CD4-positive, alpha-beta T cell treated with Interleukin-6 at 100 ng/mL for 8 hours (primary cell): ENCODE measurements at places on chromosomes 3 and 15.

GRCh38 chr3:4582624-4583023 is 89.5 kb downstream of the ITPR1 start:
- no peak for DNase-seq

DNA sequence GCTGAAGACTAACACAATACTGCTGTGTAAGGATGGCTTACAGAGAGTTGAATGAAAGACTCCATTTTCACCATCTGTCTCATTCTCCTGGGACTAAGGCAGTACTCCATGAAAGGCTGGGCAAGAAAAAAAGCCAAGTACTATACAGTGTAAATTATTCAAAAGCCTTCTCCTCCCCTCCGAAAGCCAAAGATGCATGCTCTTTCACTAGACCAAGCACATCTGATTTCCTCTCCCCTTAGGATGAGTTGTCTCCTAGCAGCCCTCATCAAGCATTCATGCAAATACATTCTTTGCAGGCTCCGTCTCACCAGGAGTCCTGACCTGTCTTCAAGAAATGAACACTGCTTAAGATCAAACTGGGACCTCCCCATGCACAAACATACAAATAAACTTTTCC is 133.5 kb upstream of the THBS1 start:
- DNase-seq = no peak

- DNase-seq = no peak
These were observed 174.8 kb upstream of the BHLHE40 start for GRCh38 chr3:4804161-4805058.

GRCh38 chr3:198107840-198108734 is 148.1 kb downstream of the LMLN start:
- no peak for DNase-seq

GRCh38 chr3:30657914-30658313 is 51.5 kb downstream of the TGFBR2 start:
- peak; percentile 42 for DNase-seq

DNA sequence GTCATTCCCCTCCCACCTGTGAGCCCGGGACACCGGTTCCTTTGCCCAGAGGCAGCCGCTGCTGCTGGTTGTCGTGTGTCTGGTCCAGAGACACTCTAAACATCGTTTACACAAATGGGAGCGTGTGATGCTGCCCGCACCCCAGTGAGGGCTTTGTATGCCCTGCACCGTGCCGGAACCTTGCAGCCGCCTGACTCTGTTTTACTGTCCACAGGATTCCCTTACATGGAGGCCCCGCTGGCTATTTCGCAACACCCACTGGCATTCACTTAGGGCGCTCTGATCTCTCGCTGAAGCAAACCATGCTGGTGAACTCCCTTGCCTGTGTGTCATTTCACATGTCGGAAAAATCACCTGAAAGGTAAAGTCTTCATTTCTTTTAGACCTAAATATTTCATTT is 100.8 kb upstream of the SLC6A6 start:
- no peak for DNase-seq

- DNase-seq = no peak
These were observed 112.6 kb upstream of the THRB start for GRCh38 chr3:24607281-24607680.

GRCh38 chr15:60423537-60423936 is 25.8 kb upstream of the ANXA2 start:
- DNase-seq = no peak

DNA sequence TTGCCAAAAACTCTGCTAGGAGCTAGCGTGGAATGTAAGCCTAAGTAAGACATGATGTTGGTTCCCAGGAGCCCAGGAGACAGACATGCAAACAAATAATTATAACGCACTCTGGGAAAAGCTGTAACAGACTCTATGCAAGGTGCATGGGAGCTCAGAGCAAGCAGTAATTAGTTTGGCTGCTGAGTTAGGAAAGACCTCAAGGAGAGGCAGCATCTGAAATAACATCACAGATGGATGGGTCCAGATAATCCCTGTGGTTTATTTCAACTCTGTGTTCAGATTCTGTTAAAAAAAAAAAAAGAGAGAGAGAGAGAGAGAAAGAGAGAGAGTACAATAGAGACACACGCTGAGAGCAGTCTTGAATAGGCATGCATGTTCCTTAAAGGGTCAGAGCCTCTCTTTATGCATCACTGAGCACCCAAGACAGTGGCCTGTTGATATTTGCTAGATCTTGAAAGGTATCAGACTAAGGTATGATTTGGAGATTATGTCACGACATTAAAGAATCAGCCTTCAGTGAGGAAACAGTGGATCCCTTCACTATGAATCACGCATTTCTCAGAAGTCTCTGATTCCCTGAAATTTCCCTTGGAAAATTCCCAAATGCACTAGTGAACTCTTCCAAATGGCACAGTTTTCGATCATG is 124.4 kb upstream of the LIPC start:
- DNase-seq = no peak

DNA sequence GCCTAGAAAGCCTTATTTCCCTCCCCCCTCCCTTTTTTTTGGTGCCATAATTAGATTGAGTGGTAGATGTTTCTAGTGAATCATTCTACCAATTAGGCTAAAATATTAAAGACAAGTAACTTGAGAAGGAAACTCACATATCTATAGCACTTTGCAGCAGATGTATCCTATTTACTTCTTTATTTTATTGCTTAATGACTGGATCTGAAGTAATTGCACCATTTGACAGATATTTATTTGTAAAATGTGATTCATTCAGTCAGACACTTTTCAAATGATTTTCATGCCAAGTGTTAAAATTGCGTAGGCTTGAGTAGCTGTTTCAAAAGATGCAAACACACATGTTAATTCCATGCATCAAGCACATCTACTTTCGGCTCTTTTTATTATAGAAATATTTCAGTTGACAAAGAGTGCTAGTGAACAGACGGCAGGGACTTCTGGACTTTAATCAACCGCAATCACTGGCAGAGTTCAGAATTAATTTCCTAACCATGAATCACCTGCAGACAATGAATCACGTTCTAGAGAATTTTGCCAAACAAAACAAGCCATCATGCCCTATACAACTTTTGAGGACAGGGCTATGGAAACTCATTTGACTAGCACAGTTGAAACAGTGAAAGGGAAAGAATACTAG is 636.8 kb downstream of the MECOM start:
- no peak for DNase-seq

DNA sequence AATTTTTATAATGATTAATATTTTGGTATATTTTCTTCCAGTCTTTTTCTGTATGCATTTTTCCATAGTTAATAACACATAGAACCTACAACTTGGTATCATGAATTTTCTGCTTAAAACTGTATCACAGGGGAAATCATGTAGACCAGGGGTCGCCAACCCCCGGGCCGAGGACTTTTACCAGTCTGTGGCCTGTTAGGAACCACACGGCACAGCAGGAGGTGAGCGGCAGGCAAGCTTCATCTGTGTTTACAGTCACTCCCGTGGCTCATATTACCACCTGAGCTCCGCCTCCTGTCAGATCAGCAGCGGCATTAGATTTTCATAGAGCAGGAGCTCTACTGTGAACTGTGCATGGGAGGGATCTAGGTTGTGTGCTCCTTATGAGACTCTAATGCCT is 54.7 kb downstream of the RPL22L1 start:
- no peak for DNase-seq

DNA sequence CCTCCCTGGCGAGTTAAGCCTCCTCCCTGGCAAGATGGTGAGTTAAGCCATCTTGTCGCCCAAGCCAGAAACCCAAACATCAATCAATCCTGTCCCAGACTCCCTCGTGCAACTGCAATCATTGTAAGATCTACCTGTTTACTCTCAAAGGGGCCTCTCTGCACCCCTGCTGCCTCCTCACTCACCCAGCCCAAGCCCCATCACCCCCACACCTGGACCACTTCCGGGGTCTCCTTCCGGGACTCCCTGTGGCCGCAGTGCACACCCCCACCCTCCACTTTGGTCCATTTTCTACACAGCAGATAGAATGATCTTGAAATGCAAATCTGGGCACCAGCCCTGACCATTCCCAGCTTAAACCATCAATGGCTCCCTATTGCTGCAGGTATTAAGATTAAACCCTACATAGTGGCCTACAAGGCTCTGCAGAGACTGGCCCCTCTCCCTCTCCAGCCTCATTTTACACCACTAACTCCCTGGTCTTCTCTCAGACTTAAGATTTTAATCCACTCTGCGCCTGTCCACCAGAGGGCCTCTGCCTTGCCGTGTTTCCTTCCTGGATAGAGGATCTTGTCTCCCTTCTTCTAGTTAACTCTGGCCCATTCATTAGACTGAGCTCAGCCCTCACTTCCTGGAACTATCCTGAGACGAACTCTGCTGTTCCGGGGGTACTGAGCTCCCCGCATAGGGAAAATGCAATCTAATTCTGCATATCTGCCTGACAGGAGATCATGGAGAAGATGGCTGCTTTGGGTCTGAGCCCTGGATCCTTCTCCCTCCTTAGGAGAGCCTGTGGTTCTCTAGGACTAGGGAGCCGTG is 41.9 kb upstream of the SLC6A1 start:
- DNase-seq = no peak

GRCh38 chr3:2391896-2392295 is 293.2 kb downstream of the CNTN4 start:
- DNase-seq = no peak

DNA sequence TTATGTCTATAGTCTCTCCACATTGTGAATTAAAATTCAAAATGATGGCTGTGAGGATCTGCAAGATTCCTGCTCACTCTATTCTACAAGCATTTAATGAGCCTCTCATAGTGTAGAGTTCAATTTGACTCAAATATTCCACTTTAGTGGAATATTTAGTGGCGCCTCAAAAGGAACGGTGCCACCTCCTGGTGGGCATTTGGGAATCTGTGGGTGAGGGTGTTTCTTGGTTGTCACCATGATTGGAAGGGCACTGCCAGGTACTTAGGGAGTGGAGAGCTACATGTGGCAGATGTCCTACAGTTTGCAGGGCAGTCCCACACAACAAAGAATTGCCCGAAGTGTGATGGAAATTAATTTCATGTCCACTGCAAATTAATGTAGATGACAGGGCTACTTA is 21.5 kb upstream of the KCNMB3 start:
- no peak for DNase-seq

GRCh38 chr3:196636369-196637349 is 2.8 kb upstream of the NRROS start:
- DNase-seq = no peak

DNA sequence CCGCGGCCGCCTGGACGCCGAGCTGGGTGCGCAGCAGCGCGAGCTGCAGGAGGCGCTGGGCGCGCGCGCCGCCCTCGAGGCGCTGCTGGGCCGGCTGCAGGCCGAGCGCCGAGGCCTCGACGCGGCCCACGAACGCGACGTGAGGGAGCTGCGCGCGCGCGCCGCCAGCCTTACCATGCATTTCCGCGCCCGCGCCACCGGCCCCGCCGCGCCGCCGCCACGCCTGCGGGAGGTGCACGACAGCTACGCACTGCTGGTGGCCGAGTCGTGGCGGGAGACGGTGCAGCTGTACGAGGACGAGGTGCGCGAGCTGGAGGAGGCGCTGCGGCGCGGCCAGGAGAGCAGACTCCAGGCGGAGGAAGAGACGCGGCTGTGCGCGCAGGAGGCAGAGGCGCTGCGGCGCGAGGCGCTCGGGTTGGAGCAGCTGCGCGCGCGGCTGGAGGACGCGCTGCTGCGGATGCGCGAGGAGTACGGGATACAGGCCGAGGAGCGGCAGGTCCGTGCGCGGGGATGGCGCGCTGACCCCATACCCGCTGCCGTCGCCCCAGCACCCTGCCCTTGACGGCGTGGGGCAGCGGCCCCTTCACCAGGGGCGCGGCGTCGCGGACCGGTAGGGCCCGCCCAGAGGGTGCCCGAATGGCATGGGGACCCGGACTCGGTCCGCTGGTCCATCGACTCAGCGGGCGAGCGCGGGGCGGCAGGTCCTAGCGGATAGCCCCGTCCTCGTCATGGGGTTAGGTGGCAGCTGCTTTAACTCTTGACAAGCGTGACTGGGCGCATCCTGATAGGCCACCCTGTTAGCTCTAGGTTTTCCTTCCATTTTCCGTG is 848 bp downstream of the SYNM start:
- no peak for DNase-seq

DNA sequence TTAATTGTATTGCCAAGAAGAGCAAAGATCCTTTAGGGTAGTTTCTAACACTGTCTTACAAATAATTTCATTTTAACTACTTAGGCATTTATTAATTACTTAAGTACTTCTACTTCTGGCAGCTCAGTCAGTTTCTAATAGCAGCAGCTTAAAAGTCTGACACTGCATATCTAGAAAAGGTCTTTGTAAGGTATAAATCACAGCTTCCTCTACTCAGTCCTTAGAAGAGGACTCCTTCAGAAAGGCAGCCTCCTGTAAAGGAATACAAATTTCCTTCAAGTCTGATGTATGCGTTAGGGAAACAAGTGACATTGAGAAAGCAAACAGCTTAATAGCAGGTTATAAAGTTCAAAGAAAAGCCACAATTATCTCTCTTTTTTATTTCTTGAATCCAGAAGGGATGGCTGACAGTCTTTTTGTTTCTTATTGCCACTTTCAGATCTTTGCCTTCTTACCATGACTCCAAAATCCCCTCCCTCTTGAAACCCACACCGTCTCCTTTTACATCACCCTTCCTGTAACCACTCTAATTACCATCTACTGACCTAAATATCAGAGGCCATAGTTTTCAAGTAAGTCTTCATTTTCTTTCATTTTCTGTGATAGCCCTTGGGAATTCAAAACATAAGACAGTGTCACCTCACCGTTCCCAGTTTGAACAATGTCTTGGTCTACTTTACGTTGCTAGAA is 109.5 kb downstream of the CGGBP1 start:
- no peak for DNase-seq

DNA sequence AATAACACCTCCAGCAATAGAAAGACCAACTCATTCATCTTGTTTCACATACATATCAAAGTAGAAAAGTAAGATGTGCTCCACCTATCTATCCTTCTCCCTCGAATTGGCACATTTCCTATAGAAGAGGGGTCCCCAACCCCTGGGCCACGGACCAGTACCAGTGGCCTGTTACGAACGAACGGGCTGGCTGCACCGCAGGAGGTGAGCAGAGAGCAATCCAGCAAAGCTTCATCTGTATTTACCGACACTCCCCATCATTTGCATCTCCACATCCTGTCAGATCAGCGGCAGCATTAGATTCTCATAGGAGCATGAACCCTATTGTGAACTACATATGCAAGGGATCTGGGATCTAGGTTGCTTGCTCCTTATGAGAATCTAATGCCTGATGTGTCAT is 95.0 kb upstream of the CGNL1 start:
- DNase-seq = no peak

DNA sequence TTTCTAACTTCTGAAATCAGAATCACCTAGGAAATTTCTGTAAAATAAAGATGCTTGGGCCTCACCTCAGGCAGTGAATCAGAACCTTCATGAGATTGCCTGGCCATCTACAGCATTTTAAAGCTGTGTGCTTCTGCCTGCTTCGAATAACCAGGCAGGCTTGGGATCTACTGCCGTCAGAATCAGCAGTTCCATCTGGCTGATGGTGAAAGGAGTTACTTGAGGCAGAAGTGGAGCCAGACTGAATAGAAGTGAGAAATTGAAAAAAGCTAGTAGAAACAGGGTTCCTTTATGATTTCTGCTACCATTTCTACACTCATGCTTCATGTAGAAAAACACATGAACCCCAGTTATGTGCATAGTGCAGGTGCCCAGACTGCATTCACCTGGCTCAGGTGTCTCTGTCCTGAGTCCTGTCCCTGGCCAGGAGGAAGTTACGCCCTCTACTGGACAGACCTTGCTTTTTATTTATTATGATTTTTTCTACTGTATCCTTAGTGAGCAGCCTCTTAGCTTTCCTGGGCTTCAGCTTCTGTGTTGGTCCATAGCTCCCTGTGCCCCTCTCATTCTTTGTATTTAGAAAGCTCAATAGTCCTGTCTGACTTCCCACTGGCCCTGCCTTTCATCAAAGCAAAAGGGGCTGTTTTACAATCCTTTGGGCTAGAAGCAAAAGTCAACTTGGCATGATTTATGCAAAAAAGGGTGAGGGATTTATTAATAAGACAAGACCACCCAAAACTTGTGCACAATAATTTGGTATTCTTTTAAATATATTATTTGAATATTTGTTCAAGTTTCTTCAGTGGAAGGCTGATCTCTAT is 200.8 kb upstream of the GOLGA6L4 start:
- DNase-seq = no peak
